B cell (primary cell): ENCODE measurements at places on chromosomes 4 and X.

- DNase-seq, result no peak
These were observed 37.2 kb downstream of the CXCL8 start for GRCh38 chr4:73777612-73778011.

DNA sequence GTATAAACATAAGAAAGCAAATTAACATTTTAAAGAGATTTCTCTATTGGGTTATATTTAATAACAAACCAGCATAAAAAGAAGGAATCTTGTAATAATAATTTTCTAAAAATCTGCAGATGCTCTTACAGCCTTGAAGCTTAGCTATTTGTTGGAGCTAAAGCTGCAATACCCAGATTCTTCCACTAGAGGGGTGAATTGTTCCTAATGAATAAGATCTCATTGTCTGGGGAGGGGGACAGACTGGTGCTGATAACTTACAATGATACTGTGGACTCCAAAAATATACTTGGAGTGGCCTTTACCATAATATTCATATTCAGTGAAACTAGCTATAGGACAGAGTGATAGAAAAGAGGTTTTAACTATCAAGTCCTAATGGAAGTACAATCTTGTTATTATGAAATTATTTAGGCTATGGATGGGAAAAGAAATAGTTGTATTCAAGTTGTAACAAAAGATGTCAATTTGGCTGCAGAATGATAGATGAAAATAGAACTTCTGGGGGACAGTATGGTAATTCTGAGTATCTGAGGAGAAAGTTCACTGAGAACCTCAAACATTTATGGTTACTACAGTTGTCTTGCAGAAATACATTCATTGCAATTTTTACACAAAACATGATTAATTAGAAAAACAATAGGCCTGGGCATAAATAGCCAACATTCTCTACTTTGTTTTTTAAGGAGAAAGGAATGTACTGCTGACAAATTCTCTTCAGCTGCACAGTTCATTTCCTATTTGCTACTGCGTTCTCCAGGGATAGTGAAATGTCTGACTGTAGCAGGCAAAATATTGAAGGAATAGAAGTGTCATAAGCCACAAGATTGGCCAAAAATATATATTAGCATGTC, 443.3 kb downstream of the GBA3 start:
- DNase-seq, result peak; percentile 9

- DNase-seq, result no peak
These were observed 632.0 kb upstream of the TENM3 start for GRCh38 chr4:181611033-181611711.

DNA sequence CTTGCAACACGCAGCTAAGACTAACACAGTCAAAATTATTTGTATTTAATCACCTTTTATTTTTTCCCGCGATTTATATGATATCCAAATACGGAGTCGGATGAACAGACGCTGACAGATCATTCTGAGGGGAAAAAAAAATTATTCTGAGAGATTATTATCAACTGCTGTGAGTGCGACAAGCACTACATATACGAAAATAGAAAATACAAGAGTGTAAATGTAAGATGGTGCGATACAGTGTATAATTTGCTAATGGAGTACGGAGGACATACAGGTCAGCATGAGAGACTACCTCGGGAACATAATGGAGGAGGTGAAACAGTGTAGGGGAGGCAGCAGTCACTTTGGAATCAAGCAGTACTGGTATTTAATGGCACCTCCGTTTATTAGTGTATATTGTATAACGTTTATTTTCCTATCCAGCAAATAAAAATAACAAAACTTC, 2.8 kb upstream of the LIN54 start:
- DNase-seq, result no peak

DNA sequence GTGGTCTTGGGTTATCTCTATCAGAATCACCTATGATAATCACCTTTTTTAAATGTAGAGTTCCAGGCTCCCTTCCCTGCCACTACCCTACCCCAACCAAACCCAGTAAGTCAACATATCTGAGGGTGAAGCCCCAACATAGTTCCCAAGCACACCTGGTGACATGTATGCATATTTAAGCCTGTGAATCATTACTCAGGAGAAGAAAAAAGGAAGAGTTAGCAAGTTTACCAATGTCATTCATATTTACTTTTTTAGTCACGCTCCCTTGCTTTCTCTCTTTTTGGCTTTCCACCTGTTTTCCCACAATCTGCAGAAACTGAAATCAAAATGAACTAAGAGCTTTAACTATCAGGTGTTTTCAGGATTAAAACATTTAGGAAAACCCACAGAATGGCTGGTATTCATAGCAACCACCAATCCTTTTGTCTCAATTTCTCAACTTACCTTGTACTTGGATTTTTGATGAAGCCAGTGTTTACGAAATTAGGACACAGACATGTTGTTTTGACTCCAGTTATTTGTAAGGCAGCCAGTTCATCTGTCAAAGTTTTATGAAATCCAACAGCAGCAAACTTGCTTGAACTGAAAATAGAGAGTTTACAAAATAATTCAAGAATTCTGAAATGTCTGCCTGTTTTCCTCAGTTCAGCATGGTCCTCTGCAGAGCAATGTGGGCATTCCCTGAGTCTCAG, 34.0 kb downstream of the HSD17B11 start:
- no peak for DNase-seq

GRCh38 chrX:22063284-22063683, 31.2 kb downstream of the PHEX start:
- DNase-seq, result peak; percentile 78

- no peak for DNase-seq
These were observed 24.4 kb upstream of the FAM47B start for GRCh38 chrX:34918091-34918736.

GRCh38 chr4:113555868-113556267, 205.7 kb downstream of the CAMK2D start:
- DNase-seq, result no peak

DNA sequence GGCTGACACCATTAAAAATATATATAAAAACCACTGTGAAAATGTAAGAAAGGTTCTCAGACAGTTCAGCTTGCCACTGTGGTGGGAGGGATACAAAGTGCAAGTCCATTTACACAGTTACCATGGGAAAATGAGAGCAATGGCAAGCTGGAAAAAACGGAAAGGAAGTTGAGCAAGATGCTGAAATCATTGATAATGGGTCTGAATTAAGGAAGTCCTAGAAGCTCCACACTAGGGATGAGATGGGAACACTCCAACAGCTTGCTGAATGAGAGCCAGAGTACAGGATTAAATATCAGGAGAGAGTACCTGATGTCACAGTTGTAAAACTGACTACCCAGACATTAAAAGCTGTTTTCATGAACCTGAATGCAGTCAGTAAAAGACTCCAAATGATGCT, 218.6 kb downstream of the PRDM5 start:
- no peak for DNase-seq

GRCh38 chr4:136725286-136726081, 806.8 kb downstream of the PCDH18 start:
- DNase-seq, result no peak
